ENCODE measurements at places on chromosomes 6 and 20. TPM values are rescaled to one million over a fixed set of nuclear protein-coding genes. Genes with fewer than 3 reads are reported as not detected.

IGF2R gene
- 74.1 TPM for total RNA-seq

PRSS16 gene
- 20.2 TPM for total RNA-seq

DNA sequence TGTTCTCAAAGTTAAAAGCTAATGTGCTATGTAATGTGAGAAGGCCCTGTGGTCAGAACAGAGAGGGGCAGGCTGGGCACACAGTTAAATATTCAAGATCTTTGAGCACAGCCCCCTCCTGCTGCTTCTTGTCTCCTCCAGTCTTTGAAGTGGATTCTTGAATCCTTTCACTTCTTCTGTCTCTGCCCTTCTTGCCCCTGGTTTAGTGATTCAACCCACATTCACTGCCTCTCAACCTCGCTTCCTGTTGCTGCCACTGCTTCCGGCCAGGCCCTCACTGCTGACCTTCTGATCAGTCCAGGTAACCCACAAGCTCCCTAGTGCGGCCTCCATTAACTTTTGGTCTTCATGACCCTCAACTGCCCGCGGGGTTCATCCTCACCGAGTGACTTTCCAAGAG, 417.3 kb upstream of the NOX3 start:
- no peak for DNase-seq

DNA sequence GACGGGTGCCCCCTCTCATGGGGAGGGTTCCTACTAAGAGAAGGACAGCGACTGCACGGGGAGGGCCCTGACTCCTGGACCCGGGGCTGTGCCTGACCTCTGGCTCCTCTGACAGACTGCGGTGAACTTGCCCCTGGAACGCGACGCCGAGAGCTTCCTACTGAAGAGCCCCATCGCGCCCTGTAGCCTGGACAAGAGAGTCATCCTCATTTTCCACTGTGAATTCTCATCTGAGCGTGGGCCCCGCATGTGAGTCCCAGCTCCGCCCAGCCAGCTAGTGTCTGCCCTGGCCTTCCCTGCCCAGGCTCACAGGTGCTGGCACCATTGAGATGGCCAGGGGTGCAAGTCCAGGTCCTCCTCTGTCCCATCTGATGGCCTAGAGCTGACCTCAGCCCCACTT, 7.2 kb downstream of the CDC25B start:
- no peak for DNase-seq

DNA sequence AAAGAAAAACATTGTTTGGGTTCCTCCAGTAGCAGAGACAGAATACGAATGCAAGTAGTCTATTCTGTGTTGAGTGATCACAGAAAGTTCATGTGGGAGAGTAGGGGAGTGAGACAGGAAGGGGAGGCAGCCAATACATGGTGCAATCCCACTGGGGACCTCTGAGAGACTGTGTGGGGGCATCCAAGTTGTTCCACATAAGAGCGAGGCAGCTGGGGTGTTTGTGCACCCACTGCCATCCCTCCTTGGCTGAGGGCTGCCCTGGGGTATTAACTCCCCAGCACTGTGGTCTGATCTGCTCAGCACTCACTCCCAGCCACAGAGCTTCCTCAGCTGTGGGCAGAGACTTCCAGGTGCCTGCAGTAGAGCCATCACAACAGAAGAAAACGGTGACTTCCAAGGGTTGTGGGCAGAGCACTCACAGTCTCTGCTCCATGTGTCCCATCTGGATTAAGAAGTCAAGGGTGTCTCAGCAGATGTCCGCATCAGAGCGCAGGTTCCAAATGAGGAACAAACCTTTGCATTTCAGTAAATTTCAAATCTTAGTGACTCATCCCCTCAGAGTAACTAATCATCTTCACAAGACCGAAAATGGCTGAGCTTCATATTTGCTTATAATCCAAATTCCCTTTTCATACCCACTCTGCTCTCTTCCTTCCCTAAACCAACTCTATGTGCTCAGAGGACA, 101.9 kb upstream of the NAA20 start:
- DNase-seq = no peak

GRCh38 chr6:89999945-90000825, 105.9 kb downstream of the GJA10 start:
- DNase-seq = no peak

DNA sequence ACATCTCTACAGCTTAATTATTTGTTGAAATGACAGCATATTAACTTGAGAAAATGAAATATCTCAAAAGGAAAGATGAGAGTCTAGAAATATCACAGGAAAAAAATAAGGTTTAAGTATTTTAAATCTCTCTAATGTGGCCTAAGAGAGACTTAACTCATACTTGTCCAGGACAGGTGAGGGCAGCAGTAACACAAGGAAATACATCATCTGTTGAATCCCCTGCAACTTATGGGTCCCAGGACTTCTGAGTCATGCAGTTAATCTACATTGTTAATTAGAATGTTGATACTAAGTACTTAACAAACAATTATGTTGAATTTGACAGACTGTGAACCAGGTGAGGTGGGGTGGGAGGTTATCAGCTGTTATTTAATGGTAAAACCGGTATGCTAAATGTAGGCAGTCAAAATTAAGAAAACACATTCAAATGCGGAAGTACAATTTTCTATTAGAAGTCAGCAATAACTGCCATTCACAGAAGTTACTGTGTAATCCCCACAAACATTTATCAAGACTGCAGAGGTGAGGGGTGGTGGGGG, 87.9 kb downstream of the CEP57L1 start:
- peak; percentile 0 for DNase-seq

DNA sequence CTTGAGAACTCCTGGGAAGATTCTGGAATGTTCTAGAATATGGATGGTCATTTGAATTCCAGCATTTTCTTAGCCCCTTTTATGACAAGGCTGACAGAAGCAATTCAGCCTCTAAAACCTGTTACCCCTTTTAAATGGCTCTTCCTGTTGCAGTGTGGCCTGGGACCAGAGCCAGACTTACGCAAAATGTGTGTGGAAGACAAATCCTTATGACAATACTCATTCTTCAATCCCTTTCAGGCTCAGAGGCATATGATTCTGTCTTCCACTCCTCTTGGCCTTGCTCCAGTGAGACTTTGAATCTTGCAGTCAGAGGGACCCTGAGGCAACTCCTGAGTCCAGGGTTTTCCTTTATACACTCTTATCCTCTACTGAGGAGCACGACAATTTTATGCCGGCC, 287.0 kb downstream of the CLIC5 start:
- DNase-seq = no peak

GRCh38 chr6:39188571-39188970, 40.7 kb downstream of the KCNK5 start:
- no peak for DNase-seq

GRCh38 chr6:4545893-4546292, 230.3 kb upstream of the CDYL start:
- DNase-seq = no peak

DNA sequence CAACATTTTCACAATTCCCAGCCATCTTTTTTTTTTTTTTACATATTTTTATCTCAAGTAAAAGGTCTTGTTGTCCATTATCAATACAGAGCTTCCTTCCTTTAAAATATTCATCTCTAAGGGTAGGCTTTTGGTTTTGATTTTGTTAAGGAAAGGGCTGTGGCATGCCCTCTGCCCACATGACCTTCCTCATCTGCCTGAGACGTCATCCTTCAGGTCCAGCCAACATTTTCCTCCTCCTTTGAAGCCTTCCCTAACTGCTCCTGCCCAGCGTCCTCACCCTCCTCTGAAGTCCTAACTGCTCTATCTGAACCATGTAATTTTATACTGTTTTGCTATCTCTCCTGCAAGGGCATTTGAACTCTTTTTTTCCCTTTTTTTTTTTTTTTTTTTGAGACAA, 73.9 kb upstream of the TGM3 start:
- DNase-seq = no peak

DNA sequence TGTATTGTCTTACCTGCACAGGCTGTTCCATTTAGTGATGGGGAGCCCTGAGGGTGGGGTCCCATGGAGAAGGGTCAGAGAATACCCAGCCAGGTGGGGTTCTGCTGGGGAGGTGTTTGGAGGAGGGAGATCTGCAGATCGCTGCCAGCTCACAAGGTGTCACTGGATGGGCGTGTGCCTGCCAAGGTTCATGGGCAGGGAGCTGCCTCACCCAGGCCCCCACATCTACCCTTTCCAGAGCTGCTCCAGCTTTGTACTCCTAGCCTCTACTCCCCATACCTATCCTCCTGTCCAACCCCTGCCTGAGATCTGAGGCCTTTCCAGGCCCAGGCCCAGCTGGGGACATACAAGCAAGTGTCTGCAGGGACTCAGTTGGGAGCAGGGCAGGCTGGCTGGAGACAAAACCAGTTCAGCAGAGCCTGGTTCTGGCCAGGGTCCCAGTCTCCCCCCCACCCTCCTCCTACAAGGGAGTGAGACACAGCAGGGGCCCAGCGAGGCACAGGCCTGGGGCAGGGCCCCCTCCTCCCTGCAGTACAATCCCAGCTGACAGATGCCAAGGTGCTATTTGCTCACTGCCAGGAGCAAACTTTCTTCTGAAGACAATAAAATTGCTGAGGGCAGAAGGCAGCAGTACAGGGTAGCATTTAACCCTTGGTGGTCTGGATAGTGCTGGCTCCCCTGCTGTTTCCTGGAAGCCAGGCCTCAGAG, 19.7 kb downstream of the SPDEF start:
- DNase-seq = no peak

DNA sequence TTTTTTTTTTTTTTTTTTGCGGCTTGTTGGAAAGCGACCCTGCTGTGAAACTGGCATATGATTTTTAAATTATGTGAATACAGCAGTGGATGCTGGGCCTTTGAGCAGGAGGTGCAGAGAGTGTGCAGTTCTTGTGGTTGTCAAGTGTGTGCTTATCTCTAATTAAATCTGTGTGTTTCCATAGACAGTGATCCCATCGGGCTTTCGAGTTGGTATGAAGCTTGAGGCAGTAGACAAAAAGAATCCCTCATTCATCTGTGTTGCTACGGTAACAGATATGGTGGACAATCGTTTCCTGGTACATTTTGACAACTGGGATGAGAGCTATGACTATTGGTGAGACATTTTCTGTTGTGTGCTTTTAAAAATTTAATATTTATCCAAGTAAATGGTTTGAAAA, 52.4 kb downstream of the L3MBTL3 start:
- DNase-seq = no peak

DNA sequence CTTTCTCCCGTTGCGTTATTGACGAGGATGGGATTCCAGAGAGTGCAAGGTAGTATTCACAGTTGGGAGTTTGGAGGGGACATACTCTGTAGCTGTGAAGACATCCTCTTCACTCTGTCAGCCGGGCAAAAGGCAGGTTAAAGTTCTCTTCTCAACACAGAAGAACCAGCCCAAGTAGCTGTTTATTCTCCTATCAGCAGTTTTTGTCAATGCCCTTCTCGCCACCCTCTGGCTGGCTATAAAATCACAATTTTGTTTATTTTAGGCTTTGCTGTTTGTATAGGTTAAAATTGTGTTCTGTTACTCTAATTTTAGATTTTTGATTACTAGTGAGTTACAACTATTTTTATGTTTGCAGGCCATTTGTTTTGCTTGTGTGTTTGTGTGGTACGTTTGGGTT, 37.9 kb upstream of the MAS1 start:
- DNase-seq = no peak

DNA sequence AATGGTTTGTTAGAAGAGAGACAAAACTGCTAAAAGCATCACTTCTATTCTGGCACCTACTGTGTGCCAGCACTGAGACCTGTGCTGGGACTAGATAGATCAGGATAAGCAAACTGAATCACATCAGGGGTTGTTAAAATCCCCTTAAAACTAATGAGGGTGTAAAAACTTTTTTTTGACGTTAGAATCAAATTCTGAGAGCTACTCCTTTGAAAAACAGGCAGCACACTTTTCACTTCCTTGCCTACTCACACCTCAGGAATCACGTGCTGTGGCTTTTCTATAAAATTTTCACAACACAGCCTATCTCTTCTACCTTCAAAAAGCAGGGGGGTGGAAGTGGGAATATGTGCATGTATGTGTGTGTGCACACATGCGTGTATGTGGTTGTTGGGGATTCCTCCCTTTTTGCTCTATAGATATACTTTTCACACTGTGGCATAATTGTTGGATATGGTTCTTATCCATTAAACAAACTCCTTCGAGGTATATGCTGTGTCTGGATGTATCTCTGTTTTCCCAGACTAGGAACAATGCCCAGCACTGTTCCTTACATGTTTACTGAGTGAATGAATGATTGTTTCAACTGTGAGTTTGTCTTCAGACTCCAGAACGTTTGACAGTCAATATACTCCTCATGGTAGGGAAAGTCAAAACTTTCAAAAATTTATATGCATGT, 105.4 kb downstream of the FYN start:
- DNase-seq = no peak

DNA sequence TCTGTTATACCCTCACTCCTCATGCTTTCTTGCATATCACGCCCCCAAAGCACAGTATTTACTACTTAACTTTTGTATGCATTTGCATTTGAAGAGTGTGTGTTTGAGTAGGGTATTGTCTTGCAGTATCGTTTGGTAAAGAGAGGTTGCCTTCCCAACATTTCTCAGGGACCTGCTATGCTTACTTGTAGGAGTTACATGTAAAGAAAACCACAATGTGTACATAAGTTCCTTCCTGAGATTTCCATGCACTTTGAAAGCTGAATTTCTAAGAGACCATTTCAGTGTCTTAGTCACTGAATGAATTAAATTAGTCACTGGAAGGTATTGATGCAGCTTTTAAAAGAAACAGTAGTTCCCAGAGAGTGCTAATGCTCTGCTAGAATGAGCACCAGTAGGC, 159.3 kb upstream of the LAMA2 start:
- no peak for DNase-seq

GRCh38 chr6:11911538-11911937, 100.6 kb upstream of the HIVEP1 start:
- no peak for DNase-seq

DNA sequence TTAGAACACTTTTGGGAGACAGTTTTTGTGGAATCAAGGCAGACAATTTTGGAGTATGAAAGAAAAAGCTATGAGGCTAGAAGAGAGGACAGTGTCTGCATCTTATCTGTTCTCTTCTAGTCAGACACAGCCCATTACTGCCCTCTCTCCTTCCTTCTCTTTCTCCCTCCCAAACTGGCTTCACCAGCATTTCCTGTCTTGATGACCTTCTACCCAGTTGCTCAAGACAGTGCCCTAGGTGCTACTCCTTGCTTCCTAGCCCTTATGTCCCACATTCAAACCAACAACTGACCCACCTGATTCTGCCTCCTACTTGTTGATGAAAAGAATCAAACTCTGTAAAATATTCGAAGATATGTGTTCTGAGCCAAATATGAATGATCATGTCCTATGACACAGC, 116.4 kb upstream of the RIPOR2 start:
- no peak for DNase-seq

DNA sequence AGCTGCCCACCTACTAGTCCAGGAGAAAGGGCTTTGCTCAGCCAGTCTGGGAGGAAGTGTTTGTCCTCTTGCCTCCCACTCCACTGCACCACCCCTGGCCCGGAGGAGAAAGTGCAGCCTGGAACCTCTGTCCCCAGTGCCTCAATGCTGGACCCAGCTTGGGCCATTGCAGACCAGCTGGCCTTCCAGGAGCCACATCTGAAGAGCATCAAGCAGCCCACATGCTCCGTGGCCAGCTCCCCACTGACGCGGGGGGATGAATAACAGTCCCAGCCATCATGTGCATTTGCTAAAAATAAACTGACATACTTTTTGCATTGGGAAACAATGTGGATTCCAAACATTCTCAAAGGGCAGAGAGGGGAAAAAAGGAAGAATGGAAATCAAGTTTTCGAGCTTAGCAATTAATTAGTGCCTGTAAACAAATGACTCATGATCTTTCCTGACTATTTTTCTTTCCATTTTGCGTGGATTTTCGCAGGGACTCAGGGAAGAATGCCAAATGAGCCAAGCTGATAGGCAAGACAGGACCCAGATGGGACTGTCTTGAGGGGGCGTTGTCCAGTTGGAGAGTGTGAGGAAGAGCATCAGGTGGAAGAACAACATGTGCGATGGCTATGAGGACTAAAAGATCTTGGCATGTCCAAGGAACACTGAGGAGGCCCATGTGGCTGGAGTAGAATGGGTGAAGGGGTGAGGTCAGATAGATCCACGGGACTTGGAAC, 34.1 kb downstream of the CEBPB start:
- DNase-seq = no peak
